COR-L47 (cell line): ENCODE measurements at places on chromosomes 5 and 9.

GRCh38 chr9:109705515-109705914 lies 74.5 kb upstream of the PALM2AKAP2 start:
- no peak for DNase-seq

- no peak for DNase-seq
Observed at GRCh38 chr9:129497813-129498450, 123.0 kb downstream of the C9orf50 start.

GRCh38 chr5:96022971-96023370 lies 61.3 kb upstream of the ELL2 start:
- DNase-seq = no peak

- no peak for DNase-seq
Observed at GRCh38 chr5:72224946-72225463, 95.0 kb downstream of the MRPS27 start.
